ENCODE measurements at places on chromosomes 3 and 15.
A peak's percentile ranks its signal among the peaks of the same experiment; 100 is the strongest.

GRCh38 chr15:28975766-28976179 is 90.0 kb downstream of the APBA2 start:
- peak; percentile 69 for DNase-seq

DNA sequence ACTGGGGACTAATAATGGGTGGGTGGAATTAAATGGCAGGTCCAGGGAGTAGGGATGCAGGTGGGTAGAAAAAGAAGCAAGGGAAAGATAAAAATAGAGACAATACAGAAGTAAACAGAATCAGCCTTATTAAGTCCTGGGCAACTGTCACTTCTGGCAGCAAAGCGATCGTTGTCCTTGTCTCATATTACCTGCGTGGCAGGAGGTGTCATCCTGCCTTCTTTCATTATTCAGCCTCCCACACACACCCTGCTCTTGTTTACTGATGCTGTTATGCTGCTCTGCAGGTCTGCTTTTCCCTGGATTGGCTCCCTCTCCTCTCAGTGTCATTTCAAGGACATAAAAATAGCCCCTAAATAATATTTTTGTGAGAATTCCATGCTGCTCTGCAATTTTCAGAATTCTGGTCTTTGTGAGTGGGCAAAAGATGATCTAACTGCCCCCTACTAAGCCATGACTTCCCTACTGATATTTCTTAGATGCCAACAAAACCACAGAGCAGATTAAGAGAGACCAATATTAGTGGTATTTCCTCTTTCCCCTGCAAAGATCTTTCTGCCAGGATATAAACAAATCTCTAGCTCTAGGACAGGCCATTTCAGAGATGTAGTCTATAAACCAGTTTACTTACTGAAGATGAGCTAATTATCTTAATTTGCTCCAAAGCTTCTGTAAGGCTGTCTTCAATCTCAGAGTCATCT is 8.5 kb downstream of the VEPH1 start:
- DNase-seq = no peak

DNA sequence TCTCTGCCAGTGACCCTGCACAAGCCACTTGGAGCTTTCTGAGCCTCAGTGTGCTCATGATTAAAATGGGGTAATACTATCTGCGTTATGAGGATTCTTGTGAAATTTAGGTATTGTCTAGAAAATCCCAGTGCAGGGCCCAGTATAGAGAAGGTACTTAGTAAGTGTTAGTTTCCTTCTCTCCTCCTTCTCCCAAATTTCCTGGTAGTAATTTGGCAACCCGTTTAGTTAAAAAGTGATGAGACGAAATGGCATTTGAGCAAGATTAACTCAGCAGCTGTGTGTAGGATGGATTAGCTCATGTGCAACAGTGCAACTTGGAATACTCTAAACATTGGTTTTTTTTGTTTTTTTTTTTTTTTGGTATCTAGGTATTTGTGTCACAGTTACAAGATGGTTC is 84.6 kb downstream of the SLCO3A1 start:
- no peak for DNase-seq

DNA sequence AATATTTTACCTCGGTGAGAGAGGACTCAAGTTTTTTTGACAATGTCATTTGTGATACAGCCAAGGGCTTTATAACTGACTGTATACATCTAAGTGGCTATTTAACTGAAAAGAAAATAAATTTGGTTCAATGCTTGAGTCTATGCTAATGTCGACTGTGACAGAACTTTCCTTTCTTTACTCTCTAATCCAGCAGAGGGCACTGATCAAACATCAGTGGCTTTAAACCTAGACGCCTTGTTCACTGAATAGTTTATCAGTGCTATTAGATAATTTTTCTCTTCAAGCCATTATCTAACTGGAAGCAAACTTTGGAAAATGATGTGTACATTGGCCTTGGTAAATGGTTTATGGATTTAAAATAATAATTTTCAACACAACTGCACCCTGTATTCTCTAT is 285.1 kb downstream of the CHL1 start:
- DNase-seq = no peak

GRCh38 chr3:127170814-127171213 is 22.1 kb upstream of the PRR23E start:
- DNase-seq = no peak

DNA sequence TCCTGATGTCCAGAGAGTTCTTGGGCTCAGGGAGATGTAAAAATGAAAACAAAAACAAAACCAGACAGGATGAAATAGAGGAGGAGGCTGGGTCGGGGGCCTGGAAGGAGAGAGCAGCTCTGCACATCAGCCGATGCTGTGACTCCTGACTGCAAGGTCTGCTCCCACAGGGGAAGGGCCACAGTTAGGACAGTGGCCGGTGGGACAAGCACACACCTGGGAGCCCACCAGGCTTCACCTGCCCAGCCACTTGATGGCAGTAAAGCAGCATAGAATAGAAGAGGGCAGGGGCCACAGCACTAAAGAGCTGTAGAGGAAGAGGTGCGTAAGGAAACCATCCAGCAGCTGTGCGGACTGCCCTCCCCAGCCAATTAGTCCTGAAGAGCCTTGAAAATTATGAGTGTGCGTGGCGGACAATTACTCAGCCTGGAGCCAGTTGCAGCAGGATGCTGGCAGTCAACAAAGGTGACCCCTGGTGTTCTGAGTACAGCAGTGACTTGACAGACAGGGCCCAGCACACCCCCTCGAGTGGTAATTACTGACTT is 29.8 kb downstream of the ALS2CL start:
- DNase-seq = no peak

- DNase-seq = no peak
Observed at GRCh38 chr3:6172871-6173642, 687.9 kb upstream of the GRM7 start.

DNA sequence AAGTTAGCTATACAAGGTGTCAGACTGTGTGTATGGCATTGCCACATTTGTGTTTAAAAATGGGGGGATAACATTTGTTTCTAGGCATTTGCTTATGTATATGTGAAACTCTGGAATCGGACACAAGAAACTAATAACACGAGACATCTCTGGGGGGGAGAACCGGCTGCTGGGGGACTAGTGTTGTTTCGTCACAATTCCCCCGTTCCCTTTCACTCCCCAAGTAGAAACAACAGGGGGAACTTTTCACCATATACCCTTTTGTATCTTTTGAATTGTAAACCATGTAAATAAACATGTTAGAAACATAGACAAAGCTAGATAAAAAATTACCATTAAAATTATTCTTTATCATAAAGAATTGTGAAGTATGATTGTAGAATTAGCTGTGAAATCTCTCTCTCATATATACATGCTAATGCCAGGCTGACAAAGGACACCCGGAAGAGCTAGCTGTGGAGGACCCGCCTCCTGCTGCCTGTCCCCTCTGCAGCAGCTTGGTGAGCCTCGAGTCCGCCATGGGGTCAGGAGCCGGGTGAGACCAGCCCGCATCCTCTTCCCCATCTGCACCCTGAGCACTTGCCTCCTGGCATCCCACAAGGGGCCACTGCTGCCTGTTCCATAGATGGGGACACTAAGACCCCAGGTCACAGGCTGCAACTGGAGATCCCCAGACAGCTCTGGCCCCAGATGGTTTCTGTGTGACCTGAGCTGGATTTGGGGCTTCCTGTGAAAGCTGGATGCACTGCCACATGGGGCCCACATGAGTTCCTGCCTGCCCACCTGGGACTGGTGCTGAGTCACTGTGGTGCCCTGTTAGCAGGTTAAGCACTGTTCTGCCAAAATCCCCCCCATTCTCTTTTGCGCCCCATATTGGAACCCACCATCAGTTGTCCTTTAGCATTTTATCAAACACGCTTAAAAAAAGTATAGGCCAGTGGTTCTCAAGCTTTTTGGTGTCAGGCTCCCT is 91.6 kb downstream of the IQSEC1 start:
- no peak for DNase-seq

GRCh38 chr3:123328851-123329635 is 119.8 kb downstream of the ADCY5 start:
- peak; percentile 69 for DNase-seq

DNA sequence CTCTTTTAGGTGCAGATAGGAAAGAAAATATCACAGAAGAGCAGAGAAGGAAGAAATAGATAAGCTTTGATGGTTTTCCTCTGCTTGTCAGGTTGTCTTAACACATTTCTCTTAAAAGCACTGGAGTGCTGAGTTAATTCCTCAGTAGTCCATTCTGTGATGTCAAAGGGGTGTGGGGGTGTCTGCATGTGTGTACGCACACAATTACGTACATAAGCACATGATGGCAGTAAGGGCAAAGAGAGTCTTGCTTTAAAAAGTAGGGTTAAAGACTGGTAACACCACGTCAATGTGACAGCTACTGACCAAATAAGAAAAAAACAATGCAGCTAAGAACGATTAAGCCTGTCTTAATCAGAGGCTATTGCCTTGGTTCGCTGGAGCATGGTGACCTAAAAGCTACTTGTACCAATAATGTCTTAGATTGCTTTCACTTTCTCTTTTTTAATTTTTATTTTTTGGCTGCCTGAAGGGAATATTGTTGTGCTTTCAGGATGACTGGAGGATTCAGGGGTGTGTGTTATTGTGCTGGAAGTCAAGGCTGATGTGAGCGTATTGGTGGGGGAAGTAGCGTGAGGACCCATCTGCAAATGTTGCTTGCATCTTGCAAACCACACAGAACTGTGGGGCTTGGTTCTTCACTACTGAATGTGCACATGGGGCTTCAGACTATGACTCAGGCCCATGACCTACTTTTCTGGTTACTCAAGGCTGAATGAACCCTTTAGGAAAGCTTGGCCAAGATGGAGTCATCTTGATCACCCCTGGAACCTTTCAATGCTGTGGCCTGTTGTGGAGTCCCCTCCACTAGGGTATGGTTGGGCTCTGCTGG is 417.8 kb upstream of the TPM1 start:
- no peak for DNase-seq

- no peak for DNase-seq
Observed at GRCh38 chr3:13013566-13013965, 59.7 kb downstream of the IQSEC1 start.

DNA sequence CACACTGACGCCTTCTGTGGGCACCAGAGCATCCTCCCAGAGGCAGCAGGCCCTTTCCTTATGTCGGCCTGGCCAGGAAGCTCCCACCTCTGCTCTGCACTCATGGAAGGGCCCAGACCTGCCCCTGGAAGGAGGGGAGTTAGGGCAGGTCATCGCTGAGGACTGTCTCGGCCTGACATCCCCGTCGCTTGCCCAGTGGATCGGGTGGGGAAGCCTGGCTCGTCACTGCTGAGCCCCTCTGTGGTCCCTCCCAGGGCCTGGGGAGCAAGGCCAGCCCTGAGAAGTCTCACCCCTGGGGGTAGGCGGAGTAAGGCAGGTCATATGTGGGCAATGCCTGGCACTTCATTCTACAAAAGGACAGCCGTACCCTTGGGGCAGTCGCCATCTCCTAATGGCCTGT is 62.8 kb upstream of the SNRPA1 start:
- DNase-seq = no peak

DNA sequence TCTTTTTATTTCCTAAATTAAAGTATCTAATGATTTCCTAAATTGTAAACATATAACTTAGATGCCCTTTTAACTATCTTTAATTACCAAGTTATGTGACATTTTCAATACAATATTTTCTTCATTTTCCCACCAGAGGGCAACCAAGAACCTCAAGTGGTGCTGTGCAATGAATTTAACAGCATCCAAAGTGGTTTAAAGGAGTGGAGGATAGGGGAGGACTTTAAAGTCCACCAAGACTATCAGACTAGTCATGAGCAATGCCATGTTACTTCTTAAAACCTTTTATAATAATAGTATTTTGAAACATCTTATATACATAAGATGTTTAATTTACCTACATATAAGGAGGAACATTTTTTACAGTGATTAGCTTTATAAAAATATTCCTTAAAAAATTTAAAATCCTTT is 74.4 kb downstream of the DLG1 start:
- DNase-seq = peak; percentile 36

DNA sequence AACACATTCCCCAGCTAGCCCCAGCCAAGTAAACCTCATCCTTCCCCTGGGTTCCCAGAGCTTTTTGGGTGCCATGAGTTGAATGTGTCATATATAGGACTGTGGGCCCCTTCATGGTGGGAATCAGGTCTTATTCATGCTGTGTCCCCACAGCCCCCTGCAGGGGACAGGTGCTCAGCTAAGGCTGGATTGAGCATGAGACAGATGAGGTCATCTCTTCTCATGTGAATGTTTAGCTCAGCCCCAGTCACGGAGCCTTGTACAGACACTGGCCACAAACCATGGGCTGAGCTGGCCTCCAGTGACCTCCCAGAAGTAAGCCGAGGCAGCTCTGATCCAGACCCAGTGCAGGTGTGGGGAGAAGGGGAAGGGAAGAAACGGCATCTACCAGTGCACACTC is 70.7 kb downstream of the C3orf70 start:
- DNase-seq = no peak

GRCh38 chr3:53260286-53260785 is 4.5 kb upstream of the TKT start:
- DNase-seq = no peak

DNA sequence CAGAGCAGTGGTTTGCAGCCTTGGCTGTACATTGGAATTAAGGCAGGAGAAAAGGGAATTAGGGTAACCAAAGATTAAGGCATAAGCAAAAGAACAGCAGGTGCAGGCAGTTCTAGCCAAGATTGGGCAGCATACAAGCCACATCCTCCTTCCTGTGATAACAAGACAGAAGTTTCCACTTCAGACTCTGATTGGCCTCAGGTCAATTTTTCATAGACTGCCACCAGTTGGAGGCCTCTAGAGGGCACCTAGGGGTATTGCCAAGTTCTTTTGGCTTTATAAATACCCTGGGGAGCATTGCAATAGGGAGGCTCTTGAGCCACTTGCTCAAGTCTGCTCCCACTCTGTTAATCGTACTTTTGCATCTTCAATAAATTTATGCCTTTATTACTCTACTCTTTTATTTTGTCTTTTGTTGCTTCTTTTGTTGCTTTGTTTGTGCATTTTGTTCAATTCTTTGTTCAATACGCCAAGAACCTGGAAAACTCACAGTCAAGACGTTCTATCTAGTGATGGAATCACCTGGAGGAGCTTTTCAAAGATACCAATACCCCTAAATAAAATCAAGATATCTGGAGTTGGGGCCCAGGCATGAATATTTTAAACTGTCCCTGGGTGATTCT is 32.2 kb upstream of the FMN1 start:
- DNase-seq = peak; percentile 63

DNA sequence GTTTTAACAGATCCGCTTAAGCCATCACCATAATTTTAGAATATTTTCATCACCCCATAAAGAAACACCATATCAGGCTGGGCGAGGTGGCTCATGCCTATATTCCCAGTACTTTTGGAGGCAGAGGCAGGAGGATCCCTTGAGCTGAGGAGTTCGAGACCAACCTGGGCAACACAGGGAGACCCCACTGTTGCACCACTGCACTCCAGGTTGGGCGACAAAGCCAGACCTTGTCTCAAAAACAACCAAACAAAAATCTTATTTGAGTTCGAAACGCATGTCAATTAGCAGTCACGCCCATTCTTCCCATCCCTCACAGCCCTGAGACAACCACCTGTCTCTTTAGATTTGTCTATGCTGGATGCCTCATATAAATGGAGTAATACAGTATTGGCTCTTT is 119.9 kb downstream of the KLF13 start:
- no peak for DNase-seq

- no peak for DNase-seq
Observed at GRCh38 chr3:157082305-157082982, 77.5 kb downstream of the CCNL1 start.

GRCh38 chr3:145780301-145780700 is 380.7 kb downstream of the PLOD2 start:
- DNase-seq = no peak

Measured in CD4-positive, alpha-beta T cell treated with Interleukin-15 for 4 hours (primary cell).